Psoas muscle (tissue), 8 donors: ENCODE measurements at places on chromosomes 1 and 21. TPM values are rescaled to one million over a fixed set of nuclear protein-coding genes. Genes with fewer than 3 reads are reported as not detected.

DNA sequence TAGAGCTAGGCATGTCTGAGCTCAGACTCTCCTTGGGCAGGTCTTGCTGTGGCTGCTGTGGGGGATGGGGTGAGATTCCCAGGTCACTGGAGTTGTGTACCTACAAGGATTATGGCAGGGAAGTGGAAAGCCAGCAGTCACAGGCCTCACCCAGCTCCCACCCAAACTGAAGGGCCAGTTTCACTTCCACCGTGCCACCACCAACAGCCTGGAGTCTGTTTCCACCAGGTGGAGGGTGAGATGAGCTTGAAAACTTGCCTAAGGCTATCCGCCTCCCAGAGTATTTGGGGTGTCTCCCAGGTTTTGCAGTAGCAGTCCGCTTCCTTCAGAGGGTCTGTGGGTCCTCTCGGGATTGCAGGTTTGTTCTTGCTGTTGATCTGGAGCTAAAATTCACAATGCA, 327.7 kb downstream of the PTPRC start:
- DNase-seq: no peak

DNA sequence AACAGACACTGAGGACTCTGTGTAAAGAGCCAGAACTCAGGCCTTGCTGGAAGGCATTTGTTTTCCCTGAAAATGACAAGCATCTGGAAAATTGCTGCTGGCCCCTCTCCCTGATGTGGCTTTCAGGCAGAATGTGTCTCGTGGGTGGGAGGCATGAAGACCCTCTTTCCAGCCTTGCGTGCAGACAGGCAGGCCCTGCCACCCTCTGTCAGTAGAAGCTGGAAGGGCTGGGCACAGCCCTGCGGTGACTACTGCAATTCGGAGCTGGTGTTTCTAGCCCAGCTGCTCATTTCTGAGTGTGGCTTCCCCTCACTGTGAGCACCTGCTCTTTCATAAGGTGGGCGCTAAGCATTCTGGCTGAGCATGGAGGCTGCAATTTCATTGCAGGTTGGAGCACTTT, 349.9 kb downstream of the PTPRU start:
- DNase-seq: no peak

DNA sequence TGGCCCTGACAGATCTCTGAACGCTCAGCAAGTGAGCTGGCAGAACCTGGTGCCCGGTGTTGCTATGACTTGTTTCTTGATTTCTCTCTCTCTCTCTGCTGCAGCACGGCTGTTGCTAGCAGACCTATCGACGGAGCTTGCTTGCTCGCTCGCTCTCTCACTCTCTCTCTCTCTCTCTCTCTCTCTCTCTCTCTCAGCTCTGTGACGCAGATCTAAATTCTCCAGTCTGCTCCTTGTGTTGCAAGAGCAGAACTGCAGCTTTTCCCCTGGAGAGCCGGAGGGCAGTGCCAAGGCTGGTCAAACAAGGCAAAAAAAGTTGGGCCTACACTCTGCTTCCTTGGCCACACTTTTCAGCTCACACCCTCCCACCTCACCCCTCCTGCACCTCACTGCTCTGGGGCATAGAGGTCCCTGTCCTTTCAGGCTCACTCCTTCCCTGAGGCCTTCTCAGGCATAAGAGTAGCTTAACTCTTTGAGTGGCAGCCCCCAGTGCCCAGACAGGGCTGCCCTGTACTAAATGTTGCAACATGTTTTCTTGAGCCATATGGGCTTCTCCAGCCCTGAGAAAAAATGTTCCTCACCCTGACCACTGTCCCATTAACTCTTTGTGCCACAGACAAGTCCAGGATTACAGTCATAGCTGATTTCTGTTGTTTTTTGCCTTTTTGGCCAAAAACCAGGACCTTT, 72.2 kb downstream of the CD46 start:
- peak; percentile 93 for DNase-seq

- no peak for DNase-seq
Observed at GRCh38 chr1:14115976-14116375, 416.0 kb downstream of the PRDM2 start.

- DNase-seq: no peak
Observed at GRCh38 chr1:177915641-177916040, 54.2 kb downstream of the SEC16B start.

DNA sequence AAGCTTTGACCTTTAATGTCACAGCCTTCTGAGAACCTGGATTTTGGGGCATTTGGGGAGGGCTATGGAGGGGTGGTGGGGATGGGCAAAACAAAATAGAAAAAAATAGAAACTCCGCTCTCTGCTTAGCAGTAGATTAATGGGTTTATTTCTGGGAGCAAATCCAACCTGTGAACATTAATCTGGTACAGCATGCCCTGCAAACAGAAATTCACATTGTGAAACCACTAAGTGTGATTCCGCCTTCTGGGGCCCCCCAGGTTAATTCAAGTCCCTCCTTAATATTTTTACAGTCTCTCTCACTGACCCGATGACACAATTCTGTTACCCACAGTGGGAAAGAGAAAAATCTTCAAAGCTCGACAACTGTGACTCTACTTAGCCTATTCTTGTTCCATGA, 76.4 kb downstream of the TIAM1 start:
- DNase-seq: no peak

GRCh38 chr1:198564716-198565115, 24.2 kb upstream of the ATP6V1G3 start:
- DNase-seq: no peak

The NCAM2 gene
- 1.1 TPM for total RNA-seq

The C4BPA gene
- total RNA-seq: not detected

The SYCP1 gene
- not detected for total RNA-seq

The PALMD gene
- total RNA-seq: 124 TPM
